ENCODE measurements at places on chromosomes 13 and 19. TPM values are rescaled to one million over a fixed set of nuclear protein-coding genes. Genes with fewer than 3 reads are reported as not detected.

The ZNF112 gene
- polyA plus RNA-seq: 1.4 TPM

The ELSPBP1 gene
- not detected for polyA plus RNA-seq

The PEAK3 gene
- polyA plus RNA-seq: 0.19 TPM

The CASP14 gene
- not detected for polyA plus RNA-seq

The CGB5 gene
- not detected for polyA plus RNA-seq

The AMH gene
- polyA plus RNA-seq: 1.5 TPM

The PRTN3 gene
- polyA plus RNA-seq: not detected

The PODNL1 gene
- 2.3 TPM for polyA plus RNA-seq

The LIN37 gene
- 17.2 TPM for polyA plus RNA-seq

The KRTDAP gene
- not detected for polyA plus RNA-seq

The CRLF1 gene
- 3.0 TPM for polyA plus RNA-seq

The TMEM190 gene
- 1.4 TPM for polyA plus RNA-seq

The ZNF468 gene
- 3.7 TPM for polyA plus RNA-seq

The TEX26 gene
- polyA plus RNA-seq: not detected

The SDHAF1 gene
- polyA plus RNA-seq: 9.9 TPM

The ADAMTSL5 gene
- 13.4 TPM for polyA plus RNA-seq

The ATCAY gene
- 0.31 TPM for polyA plus RNA-seq
